Activated CD4-positive, alpha-beta memory T cell treated with anti-CD3 and anti-CD28 coated beads for 36 hours (primary cell): ENCODE measurements at places on chromosomes 16 and 17.

DNA sequence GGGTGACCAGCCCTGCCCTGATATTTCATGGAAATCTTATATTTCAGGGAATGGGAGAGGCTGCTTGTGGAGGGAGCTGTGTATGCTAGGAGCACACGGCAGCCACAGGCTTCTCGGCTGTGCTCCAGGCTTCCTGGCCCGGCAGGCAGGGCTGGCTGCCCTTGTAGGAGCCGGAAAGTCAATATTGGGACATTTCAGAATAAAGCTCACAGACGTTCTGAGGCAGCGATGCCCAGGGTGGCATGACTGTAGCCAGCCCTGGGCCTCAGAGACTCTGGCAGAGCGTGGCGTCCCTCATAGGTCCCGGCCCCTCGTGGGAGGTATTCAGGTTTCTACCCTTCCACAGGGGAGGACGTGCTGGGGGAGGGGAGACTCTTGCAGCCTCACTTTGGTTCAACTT, 65.7 kb downstream of the BANP start:
- no peak for DNase-seq

GRCh38 chr16:70331588-70332358, 14.9 kb upstream of the DDX19A start:
- DNase-seq, result peak; percentile 21

- DNase-seq, result no peak
Observed at GRCh38 chr16:2798723-2799204, 494 bp downstream of the PRSS41 start.

- no peak for DNase-seq
Observed at GRCh38 chr17:43695970-43696865, 34.5 kb upstream of the MEOX1 start.

- no peak for DNase-seq
Observed at GRCh38 chr16:47567321-47567720, 106.2 kb downstream of the PHKB start.

DNA sequence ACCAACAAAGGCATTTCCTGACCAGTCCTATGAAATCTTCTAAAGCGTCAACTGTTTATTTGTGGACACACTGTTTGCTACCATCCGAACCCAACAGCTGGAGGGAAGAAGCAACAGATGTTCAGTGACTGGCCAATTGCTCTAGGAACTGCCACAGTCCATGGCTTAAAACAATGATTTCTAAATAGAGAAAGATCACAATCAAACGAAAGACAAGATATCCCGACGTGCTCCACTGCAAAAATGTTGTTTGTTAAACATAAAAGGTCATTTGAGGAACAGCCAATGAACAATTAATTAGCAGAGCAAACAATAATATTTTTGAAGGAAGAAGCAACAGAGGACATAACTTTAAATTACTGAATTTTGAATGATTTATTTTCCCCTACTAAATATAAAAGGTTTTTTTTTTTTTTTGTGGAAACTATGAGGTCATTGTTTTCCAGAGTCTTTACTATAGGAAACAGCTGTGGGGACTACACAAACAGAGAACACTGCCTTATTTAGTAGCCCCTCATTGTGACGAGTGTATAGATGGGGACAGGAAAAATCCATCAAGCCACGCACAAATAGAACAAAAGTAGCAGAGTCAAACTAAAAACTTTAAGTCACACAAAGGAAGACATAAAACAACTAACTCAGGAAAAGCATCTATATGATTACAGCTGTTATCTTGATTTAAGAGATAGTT, 17.2 kb downstream of the USP31 start:
- DNase-seq, result no peak

DNA sequence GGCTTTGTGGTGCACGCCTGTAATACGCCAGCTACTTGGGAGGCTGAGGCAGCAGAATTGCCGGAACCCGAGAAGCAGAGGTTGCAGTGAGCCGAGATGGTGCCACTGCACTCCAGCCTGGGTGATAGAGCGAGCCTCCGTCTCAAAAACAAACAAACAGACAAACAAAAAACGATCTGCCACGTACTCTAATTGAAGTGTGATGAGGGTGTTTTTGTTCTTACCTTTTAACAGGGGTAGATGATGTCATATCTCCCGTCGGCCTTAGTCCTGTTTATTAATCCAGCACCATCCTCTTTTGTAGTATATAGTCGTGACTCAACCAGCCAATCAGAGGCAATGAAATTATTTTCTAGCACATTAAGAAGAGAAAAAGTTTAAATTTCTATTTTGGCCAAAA, 58.5 kb downstream of the IQCK start:
- DNase-seq, result no peak

DNA sequence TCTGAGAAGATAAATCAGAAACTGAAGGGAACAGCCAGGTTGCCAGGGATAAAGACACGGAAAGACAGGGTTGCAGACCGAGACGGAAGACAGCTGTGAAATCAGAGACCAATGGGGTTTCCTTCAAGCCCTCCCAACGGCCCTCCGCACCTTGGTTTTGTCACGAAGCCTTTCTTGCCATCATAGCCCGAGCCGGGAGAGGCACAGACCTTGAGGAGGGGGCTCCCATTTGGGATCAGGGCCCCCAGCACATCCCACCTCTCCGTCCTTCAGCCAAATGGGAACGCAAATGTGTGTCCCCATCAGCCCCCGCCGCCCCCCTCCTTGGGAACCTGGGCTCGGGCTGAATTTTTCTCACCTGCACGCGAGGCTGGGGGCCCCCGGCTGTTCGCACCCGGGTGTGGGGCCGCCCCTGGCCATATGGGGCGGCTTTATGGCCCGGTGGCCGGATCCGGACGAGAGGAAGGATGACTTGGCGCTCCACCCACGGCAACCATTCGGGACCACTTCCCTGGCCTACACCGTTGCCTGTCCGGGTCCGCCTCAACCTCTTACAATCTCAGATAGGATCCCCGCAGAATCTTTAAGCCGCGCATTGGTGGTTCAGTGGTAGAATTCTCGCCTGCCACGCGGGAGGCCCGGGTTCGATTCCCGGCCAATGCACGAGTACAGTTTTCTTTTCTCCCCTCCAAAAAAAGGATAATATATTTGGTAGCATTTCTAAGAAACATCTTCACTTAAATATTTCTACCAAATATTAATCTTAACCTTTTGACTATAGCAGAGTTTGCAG, 1.4 kb upstream of the HES7 start:
- DNase-seq, result peak; percentile 94

DNA sequence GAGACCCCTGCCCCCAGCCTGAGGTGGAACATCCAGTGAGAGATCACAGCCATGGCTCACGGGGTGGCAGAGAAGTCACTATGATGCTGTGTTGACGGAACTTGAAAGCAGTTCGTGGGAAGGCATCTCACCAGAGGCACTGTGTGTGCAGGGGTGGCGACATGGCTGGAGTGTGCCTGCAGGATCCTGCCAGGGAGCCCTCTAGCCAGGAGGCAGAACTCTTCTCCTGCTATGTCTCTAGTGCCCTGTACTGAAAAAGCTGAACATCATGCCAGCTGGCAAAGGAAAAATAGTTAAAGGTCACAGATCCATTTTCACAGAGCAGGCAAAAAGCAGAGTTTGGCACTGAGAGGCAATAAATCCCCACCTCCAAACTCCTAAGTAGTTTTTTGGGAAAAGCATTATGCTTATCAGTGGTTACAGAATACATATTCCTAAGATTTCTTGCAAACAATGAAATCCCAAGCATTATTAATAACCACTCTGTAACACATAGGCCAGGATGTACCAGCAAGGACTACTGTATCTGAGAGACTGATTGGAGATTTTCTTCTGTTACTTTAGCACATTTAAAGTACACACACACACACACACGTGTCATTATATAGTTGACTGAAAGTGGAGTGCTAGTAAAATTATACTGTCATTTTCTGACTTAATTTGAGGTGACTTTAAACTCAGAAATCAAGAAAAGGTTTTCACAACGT, 36.8 kb downstream of the TNRC6C start:
- peak; percentile 43 for DNase-seq

- no peak for DNase-seq
Observed at GRCh38 chr17:72696156-72696555, 396.3 kb downstream of the SLC39A11 start.

GRCh38 chr16:80117556-80118130, 423.1 kb upstream of the DYNLRB2 start:
- DNase-seq, result no peak

- DNase-seq, result no peak
Observed at GRCh38 chr16:89002851-89003830, 26.1 kb upstream of the CBFA2T3 start.

GRCh38 chr17:79804856-79805696, 8.2 kb upstream of the CBX8 start:
- DNase-seq, result peak; percentile 28

GRCh38 chr17:32795339-32795979, 81.5 kb downstream of the MYO1D start:
- no peak for DNase-seq

- no peak for DNase-seq
Observed at GRCh38 chr16:70788668-70789594, 12.0 kb downstream of the VAC14 start.

GRCh38 chr16:11478431-11479119, 108.1 kb downstream of the LITAF start:
- DNase-seq, result no peak

DNA sequence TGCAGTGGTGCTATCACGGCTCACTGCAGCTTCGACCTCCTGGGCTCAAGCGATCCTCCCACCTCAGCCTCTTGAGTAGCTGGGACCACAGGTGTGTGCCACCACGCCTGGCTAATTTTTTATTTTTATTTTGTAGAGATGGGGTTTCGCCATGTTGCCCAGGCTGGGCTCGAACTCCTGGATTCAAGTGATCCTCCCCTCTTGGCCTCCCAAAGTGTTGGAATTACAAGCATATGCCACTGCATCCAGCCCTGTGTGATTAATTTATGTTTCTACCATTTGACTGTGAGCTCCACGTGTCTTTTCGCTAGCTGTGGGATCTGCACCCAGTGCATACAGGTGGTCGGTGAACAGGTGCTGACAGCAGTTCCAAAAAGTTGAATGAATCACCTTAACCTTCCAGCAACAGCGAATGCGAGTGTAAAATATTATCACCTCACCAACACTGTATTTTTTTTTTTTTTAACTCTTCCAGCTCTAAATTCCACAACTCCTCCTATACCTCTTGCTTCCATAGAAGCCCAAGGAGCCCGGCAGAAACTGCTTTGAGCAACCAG, 484 bp upstream of the NUDT7 start:
- DNase-seq, result no peak

- no peak for DNase-seq
Observed at GRCh38 chr16:12286964-12287363, 310.4 kb downstream of the SNX29 start.

DNA sequence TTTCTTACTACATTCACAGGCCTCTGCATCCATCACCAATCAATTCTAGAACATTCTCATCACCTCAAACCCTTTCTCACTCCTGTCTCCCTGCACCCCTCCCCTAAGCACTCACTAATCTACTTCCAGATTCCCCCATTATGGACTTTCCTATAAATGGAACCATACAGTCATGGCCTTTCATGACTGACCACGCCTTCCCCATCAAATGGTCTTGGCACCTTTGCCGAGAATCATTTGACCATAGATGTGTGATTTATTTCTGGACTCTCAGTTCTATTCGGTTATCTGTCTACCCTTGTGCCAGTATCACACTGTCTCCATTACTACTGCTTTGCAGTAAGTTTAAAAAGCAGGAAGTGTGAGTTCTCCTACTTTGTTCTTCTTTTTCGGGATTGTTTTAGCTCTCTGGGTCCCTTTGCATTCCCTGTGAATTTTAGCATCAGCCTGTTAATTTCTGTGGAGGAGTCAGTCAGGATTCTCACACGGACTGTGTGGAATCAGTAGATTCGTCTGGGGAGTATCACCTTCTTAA, 27.5 kb downstream of the GTF3C1 start:
- no peak for DNase-seq

DNA sequence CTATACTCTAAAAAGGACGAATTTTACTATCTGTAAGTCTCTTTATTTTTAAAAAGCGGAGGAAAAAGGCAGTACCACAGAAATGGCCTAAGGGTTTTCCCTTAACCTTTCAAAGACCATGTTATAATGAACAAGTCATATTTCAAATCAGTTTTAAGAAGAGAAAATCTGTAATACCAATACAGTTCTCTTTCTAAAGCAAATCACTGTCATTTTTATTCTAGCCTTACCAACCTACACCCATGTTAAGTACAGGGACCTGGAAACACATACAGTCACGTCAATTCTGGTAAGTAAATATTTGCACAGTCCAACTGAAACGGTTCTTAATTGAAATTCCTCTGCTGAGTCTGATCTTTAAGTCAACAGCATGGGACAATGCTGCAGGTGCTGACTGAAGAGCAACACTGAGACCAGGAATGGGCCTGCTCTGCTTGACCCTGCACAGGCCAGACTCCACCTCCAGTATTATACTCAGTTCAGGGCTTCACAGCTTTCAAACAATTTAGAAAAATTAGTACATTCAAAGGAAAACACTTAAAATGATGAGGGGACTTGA, 20.2 kb downstream of the MBTPS1 start:
- no peak for DNase-seq

DNA sequence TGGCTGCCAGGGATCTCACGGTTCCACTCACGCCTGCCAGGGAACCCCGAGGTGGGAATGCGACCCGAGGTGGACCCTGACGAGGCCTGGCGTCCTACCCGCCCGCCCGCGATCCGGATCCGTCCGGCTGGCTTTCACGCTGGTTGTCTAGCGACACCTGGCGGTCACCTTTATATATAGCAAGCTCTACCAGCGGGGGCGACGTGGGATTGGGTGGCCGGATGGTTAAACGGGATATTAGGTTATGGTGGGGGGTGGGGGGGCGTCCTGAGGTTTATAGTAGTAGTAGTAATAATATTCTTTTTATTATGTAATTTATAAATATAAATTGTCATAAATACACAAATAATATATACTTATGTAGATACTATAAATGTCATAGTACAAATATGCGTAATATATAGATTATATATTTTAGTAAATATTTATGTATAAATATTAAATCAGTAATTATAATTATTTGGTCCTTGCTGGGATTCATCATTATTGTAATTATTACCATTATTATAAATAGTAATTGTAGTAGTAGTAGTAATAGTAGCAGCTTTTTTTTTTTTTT, 136.9 kb downstream of the KCNJ12 start:
- DNase-seq, result peak; percentile 78

GRCh38 chr17:12631076-12631475, 34.6 kb upstream of the MYOCD start:
- no peak for DNase-seq

- DNase-seq, result no peak
Observed at GRCh38 chr17:39562395-39562794, 45.3 kb downstream of the NEUROD2 start.

DNA sequence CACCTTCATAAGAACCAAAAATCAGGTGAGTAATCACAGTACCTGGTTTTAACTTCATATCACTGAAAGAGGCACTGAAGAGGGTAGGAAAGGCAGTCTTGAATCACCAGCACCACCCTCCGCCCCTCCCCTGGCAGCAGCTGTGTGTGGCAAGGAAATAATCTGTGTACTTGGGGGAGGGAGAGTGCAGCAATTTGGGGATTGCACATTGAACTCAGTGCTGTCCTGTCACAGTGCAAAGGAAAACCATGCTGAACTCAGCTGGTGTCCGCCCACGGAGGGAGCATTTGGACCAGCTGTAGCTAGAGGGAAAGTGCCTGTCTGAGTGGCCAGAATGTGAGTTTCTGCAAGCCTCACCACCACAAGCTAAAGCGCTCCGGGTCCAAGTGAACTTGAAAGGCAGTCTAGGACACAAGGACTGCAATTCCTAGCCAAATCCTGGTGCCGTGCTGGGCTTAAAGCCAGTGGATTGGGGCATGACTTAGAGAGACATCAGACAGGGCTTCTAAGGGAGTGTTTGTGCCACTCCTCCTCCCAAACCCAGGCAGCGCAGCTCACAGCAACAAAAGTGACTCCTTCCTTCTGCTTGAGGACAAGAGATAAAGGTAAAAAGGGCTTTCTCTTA, 39.7 kb upstream of the ALDH3A1 start:
- DNase-seq, result peak; percentile 67
